DMS79 (cell line): ENCODE measurements at places on chromosomes 3 and 15.
A peak's percentile ranks its signal among the peaks of the same experiment; 100 is the strongest.

- DNase-seq = no peak
These were observed 103.8 kb upstream of the LIPC start for GRCh38 chr15:58327958-58328357.

DNA sequence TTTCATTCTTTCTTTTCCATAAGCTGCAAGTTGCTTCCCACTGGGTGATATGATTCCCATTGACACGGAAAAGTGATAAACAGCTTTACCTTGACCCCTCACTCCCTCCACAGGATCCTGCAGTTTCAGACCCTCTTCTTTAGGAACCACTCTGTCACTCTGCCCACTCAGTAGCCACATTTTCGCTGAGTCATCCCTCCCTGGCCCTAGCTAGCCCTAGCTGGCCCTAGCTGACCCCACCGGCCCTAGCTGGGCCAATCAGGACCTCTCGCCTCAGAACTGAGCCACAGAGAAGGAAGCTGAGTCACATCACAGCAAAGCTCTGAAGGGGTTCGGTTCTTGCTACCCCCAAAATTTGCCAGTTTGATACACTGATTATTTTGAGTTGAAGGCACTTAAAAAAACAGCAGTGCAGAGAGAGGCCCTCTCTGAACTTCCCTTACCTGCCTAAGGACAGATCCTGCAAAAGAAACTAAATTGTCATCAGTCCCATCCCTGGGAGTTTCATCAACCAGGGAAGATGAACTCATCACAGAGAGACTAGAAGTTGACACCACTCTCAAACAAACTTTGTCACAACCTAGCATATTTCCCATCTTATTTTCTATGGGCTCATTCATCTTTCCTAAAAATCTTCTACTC, 233.5 kb upstream of the PROK2 start:
- DNase-seq = no peak

GRCh38 chr3:149363053-149363452, 14.4 kb downstream of the TM4SF1 start:
- DNase-seq = no peak

DNA sequence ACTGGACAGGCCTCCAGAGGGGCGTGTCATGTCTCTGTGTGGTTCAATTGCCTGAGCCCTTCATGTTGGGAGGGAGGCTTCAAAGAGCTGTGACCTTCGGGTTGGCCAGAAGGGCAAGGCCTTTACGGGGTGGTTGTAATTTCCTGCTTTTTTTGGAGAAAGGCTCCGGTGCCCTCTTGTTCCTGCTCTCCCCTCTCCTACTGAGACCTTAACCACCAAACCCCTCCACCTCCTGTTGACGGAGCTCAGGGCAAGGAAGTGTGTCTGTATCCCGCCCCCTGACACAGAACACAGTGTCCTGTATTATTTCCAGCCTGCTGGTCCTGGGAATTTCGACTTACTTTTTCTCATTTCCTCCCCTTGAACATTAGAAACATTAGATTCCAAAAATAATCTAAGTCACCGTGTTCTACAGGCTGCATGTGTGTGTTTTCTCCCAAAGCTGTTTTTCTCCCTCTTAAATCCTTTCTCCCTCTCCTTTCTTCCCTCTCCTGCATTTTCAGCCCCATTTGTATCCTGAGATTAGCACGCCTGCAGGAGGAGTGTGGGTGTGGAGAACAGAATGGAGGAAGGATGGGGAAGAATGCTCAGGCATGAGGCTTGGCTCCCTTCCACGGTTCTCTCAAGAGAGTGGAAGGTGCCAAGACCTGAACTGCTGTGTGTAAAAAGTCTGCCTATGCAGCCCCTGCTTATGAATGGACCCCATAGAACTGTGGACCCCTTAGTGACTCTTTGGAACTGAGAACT, 285.4 kb upstream of the ROPN1 start:
- peak; percentile 37 for DNase-seq

DNA sequence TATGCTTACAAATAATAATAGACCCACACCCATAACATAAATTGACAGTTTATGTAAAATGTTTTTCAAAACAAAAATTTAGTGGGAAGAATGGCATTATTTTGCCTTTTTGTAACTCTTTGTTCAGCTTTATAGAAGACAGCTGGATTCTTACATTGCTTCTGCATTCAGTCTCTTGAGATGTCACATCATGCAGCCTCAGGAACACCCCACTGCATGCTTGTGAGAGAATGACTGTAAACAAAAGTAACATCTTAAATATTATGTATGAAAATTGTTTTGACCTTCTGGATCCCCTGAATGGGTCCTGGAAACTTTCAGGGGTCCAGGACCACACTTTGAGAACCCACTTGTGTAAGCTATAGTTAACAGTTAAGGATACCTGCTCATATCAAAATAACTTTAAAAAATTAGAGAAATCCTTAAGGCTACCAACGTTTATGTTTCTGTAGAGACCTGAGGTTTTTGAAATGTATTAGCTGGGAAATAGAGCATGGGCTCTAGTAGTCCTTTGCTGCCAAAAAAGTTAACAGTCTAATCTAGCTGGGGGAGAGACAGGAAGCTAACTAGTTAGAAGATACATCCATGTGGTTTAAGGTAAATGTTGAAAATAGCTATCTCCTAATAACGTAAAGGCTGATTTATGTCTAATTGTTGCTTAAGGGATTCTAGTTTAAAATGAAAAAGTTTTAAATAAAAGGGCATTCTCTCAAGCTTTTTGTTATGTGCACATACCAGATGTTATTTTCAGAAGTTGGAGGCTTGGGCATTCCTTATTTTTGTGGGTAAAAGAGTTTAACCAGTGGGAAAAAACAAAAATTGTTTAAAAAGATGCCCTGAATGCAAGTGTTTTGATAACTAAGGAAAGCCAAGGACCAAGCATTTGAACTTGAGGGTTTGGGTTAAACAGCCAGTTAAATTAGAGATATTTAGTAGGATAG, 3.8 kb downstream of the USP3 start:
- no peak for DNase-seq

- no peak for DNase-seq
These were observed 5.4 kb upstream of the RAB6B start for GRCh38 chr3:133901083-133901482.

DNA sequence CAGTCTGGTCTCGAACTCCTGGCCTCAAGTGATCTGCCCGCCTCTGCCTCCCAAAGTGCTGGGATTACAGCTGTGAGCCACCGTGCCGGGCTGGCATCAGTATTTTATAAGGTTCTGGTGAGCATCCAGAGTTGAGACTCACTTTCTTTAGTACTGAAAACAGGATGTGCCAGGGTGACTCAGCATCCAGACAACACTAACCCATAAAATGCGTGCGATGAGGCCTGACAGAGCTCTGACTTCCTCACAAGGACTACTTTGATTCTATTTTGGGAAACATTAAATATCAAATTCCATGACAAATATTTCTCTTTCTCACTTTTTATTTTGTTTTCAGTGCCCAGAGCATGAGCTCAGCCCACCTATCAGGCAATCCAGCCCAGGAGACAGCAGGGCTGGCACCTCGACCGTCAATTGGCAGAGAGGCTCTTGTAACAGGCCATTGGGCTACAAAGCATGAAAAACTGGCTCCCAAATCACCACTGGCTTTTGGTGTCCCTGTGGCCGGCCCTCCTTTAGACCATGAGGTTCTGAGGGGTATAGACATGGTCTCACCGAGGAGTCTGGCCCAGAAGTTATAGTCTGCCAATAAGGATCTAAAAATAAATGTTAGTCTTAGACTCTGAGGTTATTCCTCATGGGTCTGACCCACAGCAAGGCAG, 75.0 kb downstream of the FEM1B start:
- DNase-seq = no peak

DNA sequence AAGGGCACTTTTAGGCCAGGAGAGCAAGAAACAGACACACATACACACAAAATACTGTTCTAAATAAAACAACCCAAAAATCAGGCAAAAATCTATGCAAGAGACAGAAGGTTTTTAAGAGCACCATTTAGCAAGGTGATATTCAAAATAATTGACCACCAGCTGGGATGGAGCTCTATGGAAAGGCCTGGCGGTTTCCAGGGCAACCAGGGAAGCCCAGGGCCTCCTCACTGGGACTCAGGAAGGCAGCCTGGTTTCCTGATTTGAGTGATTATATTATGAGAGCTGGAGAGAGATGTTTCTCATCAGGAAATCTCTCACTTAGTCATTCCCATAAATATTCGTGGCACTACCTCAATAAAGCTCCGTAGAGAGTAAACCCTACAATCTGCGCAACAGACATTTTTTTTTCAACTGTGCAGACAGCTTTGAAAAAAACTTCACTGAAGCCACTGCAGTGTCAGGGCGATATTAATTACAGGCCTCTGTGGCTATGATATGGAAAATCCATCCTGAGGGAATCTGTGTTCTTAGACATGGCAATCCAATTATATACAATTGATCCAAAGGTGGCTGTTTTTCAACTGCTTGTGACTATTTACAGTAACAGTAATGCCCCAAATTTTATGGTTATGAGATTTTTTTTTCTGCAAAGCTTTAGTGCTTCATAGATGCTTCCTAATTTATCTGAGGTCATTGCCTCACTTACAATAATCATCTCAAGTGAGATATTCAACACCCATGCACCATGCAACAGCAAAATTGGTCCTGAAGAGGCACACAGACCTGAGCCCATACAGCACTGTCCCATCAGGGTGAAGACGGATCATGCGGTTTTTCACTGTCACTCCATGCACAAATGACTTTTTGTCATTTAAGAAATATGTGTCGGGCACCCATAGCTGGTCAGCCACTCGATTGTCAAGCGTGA, 152.1 kb downstream of the GABRB3 start:
- DNase-seq = no peak

DNA sequence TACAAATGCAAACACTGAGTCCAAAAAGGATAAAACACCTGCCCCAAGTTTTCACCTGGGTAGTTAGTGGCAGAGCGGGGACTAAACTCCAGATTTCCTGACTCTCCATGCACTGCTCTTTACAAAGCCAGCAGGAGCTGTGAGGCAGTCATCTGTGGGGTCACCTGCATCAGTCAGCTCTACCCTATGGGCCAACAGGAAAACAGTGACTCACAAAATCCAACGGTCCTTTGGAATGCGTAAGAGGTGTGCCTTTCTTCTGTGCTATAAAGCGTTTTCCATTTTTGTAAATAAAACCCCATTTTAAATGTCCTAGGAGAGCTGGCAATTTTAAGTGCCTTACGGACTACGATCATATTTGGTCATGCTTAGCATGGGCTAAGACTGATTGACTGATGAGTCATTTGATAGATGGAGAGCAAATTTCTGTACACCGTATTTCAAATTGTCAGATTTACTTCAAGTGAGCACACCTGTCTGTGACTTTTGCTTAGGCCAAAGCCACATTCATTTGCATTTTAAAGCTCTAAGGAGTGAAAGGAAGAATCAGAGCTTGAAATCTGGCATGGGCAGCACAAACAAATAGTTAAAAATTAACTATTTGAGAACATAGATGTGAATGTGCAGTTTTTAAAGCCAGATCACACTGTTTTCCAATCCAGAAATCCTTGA, 4.4 kb upstream of the COL8A1 start:
- no peak for DNase-seq

- no peak for DNase-seq
These were observed 33.5 kb downstream of the UPK1B start for GRCh38 chr3:119206611-119207511.

DNA sequence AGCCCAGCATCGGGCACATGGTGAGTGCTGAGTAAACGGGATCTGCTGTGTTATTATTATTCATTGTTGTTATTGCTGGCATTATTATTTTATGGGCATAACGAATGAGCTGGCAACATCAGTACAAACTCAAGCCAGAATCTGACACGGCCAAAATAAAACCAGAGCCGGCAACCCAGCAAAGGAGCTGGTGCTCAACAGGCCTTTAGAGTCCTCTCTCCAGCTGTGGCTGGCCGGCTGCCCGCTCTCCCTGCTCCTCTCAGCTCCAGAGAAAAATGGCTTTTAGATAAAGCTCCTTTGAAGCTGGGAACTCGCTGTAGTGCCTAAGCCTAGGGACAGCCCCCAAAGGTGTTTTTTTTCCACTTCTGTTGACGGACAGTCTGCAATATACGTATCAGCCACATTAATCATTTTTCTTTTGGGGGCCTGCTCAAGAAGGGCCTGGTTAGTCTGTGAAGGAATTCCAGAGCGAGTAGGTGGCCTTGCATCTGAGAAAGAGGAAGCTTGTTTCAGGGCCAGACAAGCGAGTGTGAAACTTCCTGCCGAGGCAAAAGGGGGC, 193.9 kb upstream of the UBE2E1 start:
- peak; percentile 28 for DNase-seq

DNA sequence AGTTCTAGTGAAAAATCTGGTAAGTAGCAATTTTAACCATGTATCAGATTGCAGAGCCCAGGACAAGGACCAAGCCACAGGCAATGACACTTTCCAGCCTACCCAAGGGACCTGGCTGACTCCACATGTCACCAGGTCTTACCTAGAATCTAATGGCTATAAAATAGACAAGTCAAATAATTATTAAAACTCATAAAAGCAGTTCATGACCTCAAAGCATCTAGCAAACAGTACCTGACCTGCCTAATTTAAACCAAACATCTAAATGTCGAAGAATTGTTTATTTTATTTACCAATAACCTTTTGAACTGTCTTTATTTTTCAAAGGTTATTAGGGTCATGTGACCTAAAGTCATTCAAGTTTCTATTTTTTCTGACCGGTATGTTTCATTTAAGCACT, 35.6 kb upstream of the MKRN3 start:
- DNase-seq = no peak

- DNase-seq = no peak
These were observed 15.6 kb downstream of the MEX3B start for GRCh38 chr15:82030176-82030575.

GRCh38 chr3:195746346-195746745, 25.6 kb downstream of the MUC20 start:
- DNase-seq = no peak

GRCh38 chr3:13504161-13504831, 24.2 kb downstream of the HDAC11 start:
- DNase-seq = no peak

GRCh38 chr3:119257654-119258410, 17.2 kb upstream of the B4GALT4 start:
- DNase-seq = no peak

- no peak for DNase-seq
These were observed 82.8 kb upstream of the TNFSF10 start for GRCh38 chr3:172606021-172606420.

GRCh38 chr3:187914231-187914630, 169.0 kb upstream of the BCL6 start:
- DNase-seq = no peak

DNA sequence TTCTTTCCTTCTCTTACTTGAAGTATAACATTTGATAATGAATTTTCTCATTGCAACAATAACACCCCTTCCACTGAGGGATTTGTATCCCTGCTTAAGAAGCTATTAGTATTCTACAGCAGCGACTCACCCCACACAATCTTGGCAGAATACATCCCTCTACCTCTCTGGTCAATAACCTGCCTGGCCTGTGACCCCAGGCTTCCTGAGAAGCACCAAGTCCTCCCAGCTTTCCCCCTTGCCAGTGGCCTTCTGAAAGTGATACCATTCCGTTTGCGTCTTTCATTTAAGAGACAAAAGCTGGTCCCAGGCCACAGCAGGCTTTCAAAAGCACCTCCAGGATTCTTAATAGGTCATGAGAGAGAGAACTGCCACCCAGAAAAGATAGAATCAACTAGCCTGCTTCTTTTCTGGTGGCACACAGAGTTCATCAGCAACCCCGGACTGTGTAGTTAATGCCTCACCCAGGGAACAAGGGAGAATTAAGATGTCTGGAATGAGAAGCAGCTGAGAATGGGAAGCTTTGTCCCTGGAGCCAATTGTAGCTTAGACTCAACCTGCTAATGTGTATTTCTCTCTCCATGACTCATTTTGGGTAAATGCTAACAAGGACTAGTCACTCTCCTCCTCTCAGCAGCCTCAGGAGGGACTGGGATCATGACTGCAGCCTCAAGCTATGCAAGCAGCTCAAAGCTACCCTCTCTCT, 101.0 kb upstream of the CPNE4 start:
- no peak for DNase-seq
